NCI-H187 treated with DMSO at 0.1 percent for 48 hours (cell line): ENCODE measurements at places on chromosomes 5 and 9.

DNA sequence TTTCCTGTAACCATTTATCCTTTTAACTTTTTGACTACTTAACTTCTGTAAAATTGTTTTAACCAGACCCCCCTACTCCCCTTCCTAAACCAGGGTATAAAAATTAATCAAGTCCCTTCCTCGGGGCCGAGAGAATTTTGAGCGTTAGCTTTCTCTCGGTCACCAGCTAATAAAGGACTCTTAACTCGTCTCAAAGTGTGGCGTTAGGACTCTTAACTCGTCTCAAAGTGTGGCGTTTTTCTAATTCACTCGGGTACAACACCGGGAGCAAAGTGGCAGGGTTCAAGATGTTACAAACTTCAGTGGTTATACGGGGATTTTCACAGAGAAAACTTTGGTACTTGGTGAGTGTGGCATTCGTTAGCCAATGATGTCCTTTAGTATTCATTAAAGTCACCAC is 39.7 kb upstream of the PPP1R26 start:
- no peak for DNase-seq

GRCh38 chr5:149381986-149382338 is 2.9 kb upstream of the IL17B start:
- no peak for DNase-seq

GRCh38 chr9:4620057-4620765 is 41.9 kb upstream of the PLPP6 start:
- no peak for DNase-seq

GRCh38 chr9:132756214-132756845 is 86.1 kb downstream of the GTF3C4 start:
- no peak for DNase-seq

DNA sequence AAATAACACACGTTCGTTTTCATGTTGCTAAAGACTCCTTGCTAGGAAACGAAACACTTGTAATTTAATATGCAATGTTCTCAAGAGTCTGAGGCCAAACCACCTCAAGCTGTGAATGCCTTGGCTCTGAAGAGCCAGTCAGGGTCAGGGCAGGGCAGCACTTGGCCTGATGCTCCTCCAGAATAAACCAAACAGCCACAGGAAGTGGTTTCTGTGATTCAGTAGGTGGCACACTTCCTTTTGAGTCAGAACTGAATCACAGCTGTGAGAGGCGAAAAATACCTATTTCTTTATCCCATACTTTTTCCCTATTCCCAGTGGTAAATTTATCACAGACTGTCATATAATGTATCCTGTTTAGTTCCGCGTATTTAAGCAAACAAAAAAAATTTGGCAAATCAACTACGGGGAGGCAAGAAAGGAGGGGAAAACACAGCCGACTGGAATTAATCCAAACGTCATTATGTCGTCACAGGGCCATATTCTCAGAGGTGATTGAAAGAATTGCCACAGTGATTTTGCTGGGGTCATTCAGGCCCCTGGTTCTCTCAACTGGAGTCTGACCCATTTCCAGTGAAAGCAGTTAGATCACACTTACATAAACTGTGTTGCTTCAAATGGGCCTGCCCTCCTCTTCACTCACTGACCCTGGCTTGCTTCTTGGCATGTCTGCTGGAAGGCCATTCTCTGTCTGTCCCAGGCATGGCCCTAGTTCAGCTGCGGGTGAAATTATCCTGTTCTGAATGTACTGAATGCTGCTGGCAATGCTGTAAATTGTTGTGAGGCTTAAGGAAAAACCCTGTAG is 71.2 kb downstream of the ARRDC3 start:
- no peak for DNase-seq

DNA sequence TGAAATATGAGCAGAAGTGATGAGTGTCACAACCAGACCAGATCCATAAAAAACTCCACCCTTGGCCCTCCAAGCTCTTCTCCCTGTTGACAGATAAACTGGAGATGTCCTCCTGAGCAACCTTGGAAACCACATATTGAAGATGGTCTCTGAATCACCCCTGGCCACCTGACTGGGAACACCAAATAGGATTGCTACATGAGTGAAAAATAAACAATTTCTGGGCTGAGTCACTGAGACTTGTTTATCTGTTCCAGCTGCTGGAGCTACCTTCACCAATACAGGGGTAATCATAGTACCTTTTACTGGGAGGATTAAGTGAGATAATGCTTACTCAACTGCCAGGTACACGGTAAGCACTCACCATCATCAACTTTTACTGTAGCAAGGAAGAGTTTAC is 53.3 kb downstream of the PCA3 start:
- no peak for DNase-seq

DNA sequence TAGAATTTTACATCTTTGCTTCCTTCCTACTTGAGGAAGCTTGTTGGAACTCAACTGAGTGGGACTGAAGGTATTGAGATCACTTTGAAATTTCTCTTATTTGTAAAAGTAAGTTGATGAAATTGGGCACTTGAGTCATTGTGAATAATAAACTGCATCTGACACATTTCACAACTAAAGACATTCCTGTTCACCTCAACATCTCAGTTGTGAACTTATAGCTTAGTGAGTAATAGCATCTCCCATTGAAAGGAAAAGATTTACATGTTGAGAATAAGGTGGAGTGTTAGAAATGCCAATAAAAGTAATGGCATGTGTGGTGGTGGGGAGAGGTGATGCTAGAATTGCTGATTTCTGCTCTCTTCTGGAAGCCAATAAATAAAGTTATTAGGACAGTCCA is 145.0 kb downstream of the SLC24A2 start:
- no peak for DNase-seq

- DNase-seq: no peak
Measured at GRCh38 chr5:74409712-74410111, 230.8 kb downstream of the ENC1 start.

- DNase-seq: no peak
Measured at GRCh38 chr9:134192311-134192950, 28.1 kb upstream of the RNU6ATAC start.

DNA sequence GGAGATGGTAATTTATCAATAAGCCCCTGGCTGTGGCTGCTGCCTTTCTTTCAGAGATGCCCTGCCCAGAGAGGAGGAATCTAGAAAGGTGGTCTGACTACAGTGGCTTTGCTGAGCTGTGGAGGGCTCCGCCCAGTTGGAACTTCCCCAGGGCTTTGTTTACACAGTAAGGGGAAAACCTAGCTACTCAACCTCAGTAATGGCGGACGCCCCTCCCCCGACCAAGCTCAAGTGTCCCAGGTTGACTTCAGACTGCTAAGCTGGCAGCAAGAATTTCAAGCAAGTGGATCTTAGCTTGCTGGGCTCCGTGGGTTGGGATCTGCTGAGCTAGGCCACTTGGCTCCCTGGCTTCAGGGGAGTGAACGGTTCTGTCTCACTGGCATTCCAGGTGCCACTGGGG is 865.4 kb upstream of the ACO1 start:
- DNase-seq: no peak

DNA sequence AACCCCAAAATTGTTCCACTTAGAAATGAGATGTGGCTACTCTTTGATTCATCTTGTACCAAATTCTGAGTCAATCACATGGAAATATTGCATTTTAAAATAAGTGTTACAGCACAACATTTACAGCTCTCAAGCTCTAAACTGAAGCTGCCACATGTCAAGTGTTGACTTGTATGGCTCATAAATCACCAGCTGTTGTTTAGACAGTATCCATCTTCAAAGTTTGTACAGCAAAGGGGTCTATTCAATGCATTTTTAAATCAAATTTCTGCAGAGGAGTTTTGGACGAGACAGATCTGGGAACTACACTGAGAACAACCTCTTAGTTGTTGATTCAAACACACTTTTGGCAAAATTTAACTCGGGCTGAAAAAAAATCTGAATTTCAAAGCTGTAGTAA is 31.4 kb downstream of the CHSY3 start:
- DNase-seq: no peak

- DNase-seq: no peak
Measured at GRCh38 chr9:134333234-134333873, 7.1 kb downstream of the RXRA start.

DNA sequence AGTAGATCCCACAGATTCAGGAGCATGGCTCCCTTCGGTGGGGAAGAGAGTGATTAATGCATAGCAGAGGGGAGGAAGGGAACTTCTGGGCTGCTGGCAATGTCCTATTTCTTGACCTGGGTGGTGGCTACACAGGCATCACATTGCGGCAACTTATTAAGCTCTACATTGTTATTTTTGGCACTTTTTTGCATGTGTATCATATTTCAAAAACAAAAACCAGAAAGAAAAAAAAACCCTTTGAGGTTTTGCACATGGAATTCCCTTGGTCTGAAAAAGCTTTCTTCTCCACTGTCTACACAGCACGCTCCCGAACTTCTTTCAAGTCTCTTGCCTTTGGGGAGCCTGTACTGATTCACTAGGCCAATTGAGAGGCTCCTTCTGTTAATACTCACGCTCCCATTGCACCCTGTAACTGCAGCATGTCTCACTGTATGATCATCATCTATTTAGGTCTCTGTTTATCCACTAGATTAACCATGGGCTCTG is 25.1 kb downstream of the CEMIP2 start:
- DNase-seq: no peak

- no peak for DNase-seq
Measured at GRCh38 chr5:52041842-52042241, 658.6 kb downstream of the ISL1 start.

DNA sequence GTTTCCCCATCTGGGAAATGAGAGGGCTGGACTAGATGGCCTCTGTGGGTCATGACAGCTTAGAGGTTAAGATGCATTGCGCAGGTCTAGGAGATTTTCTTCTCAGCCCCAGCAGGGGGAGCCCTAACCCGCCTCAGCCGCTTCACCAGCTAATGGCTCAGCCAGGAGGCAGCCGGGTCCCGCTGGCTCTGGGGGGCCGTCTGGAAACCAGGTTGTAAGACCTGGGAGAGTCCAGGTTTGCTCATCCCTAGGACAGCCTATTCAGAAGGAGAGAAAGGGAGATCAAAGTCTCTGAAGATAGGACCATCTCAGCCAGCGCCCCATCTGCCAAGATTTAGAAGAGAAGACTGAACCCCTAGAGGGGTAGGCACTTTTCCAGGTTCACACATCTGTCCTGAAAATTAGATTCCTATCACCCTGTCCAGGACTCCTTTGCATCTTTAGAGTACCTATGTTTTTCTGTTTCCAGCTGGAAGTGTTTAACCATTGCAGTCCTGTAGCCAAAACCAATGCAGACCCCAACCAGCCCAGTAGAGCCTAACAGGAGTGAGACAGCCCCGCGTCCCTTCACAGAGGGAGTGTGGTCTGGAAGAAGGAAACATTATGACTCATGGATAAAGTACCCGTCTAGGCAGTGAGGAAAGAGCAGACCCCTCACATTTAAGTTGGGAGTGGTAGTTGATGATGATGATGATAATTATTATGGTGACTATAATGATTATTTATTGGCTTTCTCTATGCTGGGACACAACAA is 27.5 kb downstream of the SPARC start:
- DNase-seq: no peak
